Stimulated activated CD8-positive, alpha-beta memory T cell treated with anti-CD3 and anti-CD28 coated beads, Interleukin-7, amount 100 ng/mL, for 1 hour (primary cell): ENCODE measurements at places on chromosomes 6 and 20.

- DNase-seq: peak; percentile 32
These were observed 37.4 kb downstream of the COX4I2 start for GRCh38 chr20:31674895-31675827.

GRCh38 chr6:15628499-15629131 lies 34.2 kb downstream of the DTNBP1 start:
- no peak for DNase-seq

- DNase-seq: no peak
These were observed 3.5 kb downstream of the UQCC1 start for GRCh38 chr20:35408270-35408669.

- DNase-seq: no peak
These were observed 148.2 kb upstream of the RIPOR2 start for GRCh38 chr6:25083784-25084507.

- peak; percentile 18 for DNase-seq
These were observed 26.3 kb downstream of the HECA start for GRCh38 chr6:139161169-139161568.

DNA sequence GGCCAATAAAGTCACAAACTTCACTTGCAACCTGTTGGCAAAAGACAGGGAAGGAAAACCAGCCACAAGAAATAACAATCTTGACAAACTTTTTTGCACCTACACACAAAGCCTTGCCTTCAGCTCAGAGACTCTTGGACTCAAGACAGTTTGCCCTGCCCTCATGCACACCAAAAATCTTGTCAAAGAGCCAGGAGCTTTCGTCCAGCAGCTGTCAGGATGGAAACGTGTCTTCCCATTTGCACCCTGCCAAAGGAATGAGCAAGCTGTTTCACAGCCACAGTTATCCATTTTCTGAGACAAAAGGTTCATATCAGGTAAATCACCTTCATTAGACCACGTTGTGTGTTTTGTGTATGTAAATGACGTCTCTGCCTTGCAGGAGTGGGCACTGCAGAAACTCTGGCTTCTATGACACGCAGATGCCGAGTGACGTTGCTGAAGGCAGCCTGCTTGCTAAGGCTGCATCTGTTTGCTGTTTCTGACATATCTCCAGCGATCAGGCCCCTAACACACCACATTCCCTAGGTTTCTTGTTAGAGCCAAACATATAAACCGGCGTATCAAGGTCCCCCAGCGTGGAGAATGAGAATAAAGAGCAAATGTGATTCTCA lies 193.4 kb downstream of the SYNDIG1 start:
- no peak for DNase-seq

GRCh38 chr6:116010790-116011401 lies 49.8 kb downstream of the FRK start:
- peak; percentile 0 for DNase-seq

- DNase-seq: no peak
These were observed 9.4 kb upstream of the FRMD1 start for GRCh38 chr6:168088161-168089053.

GRCh38 chr6:118317581-118318563 lies 230.2 kb upstream of the PLN start:
- no peak for DNase-seq

GRCh38 chr6:106530026-106530425 lies 99.3 kb downstream of the RTN4IP1 start:
- DNase-seq: no peak

DNA sequence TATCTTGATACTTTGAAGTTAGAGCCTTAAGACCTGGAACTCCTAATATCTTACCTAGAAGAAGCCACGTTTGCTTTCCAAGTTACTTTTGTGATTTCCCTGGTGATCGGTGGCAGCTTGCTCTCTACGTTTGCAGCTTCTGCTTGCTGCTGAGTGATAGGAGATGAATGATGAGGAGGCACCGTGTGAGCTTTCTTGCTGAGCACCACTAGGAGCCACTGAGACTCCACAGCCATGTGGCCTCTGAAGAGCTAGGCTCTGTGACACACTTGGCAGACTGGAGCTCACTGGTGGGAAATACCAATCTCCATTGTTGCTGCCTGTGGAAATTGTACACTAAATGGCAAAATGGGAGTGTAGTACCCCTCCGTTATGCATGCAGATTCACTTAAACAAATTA lies 161.8 kb downstream of the IBTK start:
- no peak for DNase-seq

- DNase-seq: no peak
These were observed 118.3 kb downstream of the KCNQ5 start for GRCh38 chr6:72740135-72740534.

DNA sequence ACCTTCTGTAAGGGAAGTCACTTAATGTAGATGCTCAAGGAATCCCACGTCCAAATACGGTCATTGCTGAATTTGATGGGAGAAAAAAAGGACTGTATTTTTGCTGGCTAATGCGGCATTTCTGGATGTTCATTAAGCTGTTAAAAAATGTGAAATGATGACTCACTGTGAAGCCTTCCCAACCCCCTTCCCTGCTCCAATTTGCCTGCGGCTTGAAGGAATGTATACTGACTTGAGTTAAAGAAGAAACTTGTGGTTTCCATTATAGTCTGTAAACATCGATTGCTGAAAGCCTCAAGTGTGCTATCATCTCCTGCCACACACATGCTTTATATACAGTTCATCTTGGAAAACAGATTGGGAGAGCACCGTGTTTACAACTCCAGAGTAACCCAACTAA lies 249.1 kb upstream of the JAG1 start:
- DNase-seq: no peak

GRCh38 chr20:55135923-55136322 lies 660.5 kb downstream of the DOK5 start:
- DNase-seq: no peak

- no peak for DNase-seq
These were observed 151.0 kb upstream of the SMLR1 start for GRCh38 chr6:130676077-130676772.

- no peak for DNase-seq
These were observed 850.8 kb downstream of the EPHA7 start for GRCh38 chr6:92568541-92568940.

DNA sequence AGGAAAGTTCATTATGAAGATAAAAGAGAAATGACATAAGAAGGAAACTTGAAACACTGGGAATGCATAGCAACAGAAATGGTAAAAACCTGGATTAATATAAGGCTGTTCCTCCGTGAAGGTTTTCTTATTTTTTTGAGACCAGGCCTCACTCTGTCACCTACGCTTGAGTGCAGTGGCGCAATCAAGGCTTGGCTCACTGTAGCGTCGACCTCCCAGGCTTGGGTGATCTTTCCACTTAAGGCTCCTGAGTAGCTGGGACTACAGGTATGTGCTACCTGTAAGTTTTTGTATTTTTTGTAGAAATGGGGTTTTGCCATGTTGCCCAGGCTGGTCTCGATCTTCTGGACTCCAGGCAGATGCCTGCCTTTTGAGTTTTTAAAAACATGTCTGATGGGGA lies 51.7 kb downstream of the PANK2 start:
- DNase-seq: no peak

DNA sequence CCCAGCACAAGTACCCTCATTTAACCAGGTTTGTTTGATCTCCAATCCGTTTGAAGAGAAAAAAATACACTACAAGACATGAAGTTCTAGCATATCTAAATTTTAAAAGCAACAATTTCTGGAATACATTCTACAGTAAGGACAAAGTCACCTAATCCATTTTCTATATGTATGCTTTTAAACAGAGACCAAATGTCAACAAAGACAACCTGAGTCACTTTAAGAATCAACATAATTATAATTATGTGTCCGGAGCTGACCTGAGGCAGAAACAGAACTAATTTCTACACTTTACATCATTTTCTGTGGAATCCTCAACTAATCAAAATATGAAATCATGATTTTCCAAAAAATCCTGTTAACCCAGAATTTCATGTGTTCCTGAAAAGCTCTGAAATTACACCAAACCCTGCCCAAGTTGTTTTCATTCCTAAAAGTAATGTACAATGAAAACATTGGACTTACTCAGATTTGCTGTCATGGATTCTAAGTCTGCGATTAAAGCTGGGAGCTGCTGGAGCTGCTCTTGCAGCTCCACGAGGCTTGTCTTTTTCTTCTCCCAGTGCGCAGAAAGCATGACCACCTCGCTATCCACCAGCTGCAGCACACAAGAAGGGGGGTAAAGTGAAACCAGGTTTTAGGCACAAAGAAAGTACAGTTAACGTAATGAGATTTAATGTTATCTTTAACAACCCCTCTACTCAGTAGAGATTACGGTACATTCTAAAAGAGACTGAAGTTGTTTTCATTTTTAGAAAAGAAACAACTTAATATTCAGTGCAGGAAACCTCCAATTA lies 35.8 kb downstream of the DTNBP1 start:
- DNase-seq: no peak

DNA sequence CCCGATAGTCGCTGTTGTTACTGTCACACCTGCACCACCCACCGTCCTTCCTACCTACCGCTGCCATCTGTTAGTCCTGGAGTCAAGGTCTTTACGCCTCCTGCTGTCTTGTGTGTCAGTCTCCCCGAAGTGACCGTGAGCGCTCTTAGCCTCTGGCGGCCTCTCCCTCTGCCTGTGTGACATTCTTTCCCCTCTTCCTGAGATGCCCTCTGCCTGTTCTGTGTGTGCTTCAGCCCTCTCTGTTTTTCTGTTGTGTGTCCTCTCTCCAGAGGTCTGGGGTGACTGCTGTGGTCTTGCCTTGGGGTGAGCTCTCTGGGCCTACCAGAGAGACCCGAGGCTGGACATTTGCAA lies 54.9 kb downstream of the TCP11 start:
- DNase-seq: no peak

DNA sequence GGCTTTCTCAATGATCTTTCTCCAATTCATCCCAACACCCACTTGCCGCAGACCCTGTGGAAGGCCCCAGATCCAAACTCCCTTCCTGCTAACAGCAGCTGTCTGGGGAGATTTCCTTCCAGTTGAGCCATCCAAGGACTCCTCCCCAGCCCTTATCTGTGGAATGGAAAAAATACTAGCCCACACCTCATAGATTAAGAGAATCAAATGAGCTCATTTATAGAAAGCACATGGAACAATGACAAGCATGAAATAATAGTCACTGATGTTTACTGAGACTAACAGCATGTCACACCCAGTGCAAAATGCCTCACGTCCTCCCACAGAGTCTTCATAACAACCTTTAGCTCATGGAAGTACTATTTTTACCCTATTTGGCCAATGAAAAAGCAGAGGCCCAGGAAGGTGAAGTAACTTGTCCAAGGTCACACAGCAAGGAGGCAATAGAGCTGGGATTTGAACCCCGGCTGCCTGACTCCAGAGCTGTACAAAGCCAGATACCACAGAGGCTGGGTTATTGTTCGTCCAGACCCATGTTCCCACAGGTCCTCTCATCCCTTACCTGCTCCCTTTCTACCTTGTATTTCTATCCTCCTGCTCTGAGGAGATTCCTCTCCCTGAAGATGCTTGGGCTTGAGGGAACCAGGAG lies 23.4 kb upstream of the PTGIS start:
- no peak for DNase-seq

- no peak for DNase-seq
These were observed 86.2 kb upstream of the F13A1 start for GRCh38 chr6:6406715-6407070.

DNA sequence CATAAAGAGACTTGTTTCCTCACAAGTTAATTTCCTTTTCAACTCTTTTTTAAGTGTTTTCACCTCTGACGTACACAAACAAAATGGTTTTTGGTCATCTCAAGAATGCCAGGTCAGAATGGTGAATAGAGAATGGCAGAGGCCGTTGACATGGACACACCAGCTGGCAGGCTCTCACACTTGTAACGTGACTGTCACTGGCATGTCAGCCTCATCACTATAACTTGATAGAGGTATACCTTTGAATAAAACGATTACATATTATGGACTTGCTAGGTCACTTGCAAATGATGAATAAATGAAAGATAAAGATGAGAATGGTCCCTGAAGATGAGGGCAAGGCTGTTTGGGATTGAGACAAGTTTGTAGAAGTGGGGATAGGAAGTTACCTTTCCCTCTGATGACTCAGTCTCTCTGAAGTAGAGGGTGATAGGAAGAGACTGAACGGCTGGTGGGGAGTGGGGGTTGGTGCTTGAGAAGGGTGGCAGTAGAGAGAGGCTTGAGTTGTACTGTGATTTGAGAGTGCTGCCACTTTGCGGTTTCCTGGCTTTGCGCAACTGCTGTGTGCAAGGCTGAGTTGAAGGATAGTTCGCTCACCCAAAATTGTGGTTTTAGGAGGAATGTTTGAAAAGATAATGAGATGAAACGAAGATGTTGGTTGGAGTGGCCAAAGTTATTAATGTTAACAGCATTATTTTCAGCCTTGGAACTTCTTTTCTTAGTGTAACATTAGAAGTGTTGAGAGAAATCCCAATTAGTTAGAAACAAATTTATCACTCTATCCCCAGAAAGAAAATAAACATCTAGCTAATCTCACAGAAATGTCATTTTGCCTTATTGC lies 30.3 kb downstream of the TBPL1 start:
- peak; percentile 8 for DNase-seq

- no peak for DNase-seq
These were observed 198.9 kb downstream of the MTFR2 start for GRCh38 chr6:136051140-136051775.

DNA sequence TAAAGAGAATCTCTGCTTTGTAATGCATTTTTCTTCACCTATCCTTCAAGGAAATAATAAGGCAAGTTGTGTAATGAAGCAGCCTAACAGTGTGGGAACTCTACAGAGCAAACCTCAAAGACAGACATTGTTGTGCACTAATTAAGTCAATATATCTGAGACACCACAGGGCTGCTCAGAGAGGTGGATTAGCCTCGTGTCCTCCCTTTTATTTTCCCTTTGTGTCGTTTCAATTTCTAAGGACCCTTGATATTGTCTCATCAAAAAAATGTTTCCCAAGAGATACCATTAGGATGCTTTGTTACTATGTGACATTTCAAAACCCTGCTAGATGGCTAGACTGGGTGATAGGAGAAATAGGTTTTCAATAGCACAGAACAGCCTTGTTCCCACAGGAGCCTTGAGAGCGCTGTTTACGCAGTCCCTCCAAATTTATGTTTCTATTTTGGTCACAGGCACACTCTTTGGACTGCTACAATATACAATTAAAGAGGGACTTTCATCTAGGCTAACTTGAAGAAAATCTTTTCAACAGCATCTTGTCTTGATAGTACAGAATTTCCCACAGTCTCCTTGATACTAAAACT lies 23.1 kb downstream of the UBE3D start:
- no peak for DNase-seq

GRCh38 chr6:48996461-48997119 lies 466.5 kb downstream of the MMUT start:
- no peak for DNase-seq

GRCh38 chr6:156685823-156686222 lies 91.4 kb upstream of the ARID1B start:
- no peak for DNase-seq

DNA sequence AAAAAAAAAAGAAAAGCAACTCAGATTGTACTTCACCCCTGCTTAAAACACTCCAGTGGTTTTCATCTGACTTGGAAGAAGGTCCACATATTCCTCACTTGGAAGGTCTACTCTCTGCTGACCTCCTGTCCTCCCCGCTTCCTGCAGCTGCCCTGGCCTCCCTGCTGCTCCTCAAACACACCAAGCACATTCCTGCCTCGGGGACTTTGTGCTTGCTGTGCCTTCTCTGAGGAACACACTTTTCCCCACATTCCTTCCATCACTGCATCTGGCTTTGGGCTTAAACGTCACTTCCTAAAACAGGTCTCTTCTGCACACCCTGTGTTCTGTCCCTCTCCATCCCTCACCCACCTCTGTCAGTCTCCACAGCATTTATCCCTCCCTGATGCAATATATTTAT lies 4.9 kb upstream of the PDYN start:
- no peak for DNase-seq

GRCh38 chr6:52900536-52900935 lies 9.0 kb downstream of the GSTA3 start:
- DNase-seq: no peak
